ENCODE measurements at places on chromosomes 1 and 21.

- peak; percentile 69 for DNase-seq
Observed at GRCh38 chr1:33349081-33349759, 28.3 kb upstream of the A3GALT2 start.

DNA sequence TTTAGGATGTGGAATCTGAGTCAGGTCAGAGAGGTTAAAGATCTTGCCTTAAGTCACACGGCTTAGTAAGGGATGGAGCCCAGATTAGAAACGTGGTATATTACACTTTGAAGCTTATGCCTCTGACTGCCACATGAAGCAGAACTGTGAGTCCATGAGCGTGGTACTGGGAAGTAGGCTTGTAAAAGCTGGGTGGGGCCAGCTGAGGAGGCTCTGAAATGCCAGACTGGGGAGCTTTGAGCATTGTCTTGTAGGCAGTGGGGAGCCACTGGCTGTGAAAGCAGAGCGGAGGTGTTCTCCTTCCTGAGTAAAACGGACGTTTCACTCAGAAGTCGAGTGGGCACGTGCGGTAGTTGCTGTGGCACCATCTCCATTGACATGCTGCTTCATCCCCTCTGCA is 72.6 kb upstream of the USP24 start:
- peak; percentile 29 for DNase-seq

DNA sequence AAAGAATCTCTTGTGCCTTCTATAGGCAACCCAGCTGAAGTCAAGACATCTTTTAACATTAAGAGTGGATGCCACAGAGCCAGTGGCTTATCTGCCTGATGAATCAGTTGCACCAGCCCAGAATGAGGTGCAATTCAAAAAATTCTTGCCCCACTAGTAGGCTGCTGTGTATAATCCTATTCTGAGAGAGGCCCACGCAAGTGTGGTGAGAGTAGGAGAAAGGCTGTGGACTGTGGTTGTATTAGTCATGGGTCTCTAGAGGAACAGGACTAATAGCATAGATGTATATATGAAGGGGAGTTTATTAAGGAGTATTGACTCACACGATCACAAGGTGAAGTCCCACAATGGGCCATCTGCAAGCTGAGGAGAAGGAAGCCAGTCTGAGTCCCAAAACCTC is 216.4 kb downstream of the LTN1 start:
- no peak for DNase-seq

- DNase-seq = no peak
Observed at GRCh38 chr1:39158327-39159086, 46.0 kb upstream of the MACF1 start.

DNA sequence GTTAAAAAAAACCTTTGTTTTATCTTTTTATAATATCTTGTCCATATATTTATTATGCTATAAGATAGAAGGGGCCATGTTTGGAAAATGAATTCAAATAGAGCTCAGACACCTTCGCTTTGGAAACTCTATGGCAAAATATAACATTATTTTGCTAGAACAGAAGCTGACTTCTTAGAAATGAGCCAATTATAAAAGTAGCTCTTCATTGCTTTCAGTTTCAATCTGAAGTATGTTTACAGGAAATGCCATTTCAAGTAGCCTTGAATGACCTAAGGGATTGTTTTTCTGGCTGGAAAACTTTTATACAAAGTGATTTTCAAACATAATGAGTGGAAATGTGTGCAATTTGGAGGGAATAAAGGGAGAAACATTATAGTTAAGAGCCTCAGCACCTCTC is 37.8 kb upstream of the GBP5 start:
- DNase-seq = peak; percentile 18

- no peak for DNase-seq
Observed at GRCh38 chr1:172373864-172374263, 46.6 kb upstream of the C1orf105 start.

DNA sequence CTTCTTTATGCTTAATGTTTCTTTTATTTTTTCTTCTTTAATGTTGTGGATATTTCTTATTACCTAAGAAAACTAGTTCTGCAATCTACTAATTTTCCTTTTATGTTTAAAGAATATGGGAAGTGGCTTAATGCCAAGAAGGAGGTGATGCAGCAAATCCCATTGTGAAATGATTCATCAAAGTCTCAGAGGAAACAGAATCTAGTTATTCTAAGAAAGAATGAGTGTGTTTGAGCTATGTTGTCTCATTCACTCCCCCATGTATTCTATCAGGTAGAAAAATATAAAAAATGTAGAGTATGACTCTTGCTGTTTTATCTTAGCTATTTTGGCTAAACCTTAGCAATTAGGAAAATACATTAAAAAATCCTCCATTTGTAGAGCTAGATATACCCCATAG is 659.9 kb upstream of the RGS18 start:
- DNase-seq = no peak

DNA sequence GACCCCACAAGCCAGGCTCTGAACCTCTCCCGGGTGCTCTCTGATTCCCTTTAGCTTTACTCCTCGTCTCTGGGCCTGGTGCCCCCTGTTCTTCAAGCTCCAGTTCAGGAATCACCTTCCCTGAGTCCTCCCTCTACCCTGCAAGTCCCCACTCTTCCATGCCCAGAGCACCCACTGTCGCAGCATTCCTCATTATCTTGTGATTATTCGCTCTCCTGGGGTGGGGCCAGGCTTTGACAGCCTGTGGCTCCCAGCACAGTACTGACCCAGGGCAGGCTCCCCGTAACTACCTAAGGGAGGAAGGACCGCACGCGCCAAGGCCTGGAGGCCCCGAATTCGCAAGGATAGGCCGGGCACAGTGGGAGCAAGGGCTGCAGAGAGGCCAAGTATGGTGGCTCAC is 734 bp upstream of the C1orf210 start:
- no peak for DNase-seq

DNA sequence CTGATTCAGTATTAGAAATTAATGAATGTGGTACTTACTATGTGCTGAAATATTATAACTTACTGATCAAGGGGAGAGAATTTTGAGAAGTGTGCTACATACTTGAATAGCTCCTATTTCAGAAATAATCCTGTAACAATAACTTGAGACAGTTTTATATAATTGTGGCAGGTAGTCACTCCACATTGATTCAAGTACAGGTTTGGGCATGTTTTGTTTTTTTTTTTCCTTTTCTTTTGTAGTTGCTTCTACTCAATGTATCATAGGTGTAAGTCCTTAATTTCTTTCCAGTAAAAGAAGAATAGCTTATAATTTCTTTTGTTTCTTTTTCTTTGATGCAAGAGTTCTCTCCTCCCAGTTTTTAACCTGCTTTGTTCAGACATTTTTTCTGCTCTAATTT is 86.1 kb upstream of the ADGRL2 start:
- DNase-seq = no peak
